K562 (cell line): ENCODE measurements at places on chromosomes 7 and 10. TPM values are rescaled to one million over a fixed set of nuclear protein-coding genes. Genes with fewer than 3 reads are reported as not detected.

Gene RADIL
- polyA plus RNA-seq: 4.2 and 5.4 TPM in 2 replicates

Gene CNNM2
- 0.93 and 2.2 TPM in 2 replicates for polyA plus RNA-seq

GRCh38 chr7:124171068-124171467, 138.2 kb upstream of the TMEM229A start:
- DNase-seq: no peak

- DNase-seq: no peak
These were observed 25.7 kb downstream of the MACROH2A2 start for GRCh38 chr10:70078329-70078728.

Gene OR2A5
- not detected in 2 replicates for polyA plus RNA-seq

Gene MET
- 0.47 and 0.90 TPM in 2 replicates for polyA plus RNA-seq

GRCh38 chr10:113454341-113455061, 98.4 kb upstream of the HABP2 start:
- DNase-seq: peak; percentile 36

DNA sequence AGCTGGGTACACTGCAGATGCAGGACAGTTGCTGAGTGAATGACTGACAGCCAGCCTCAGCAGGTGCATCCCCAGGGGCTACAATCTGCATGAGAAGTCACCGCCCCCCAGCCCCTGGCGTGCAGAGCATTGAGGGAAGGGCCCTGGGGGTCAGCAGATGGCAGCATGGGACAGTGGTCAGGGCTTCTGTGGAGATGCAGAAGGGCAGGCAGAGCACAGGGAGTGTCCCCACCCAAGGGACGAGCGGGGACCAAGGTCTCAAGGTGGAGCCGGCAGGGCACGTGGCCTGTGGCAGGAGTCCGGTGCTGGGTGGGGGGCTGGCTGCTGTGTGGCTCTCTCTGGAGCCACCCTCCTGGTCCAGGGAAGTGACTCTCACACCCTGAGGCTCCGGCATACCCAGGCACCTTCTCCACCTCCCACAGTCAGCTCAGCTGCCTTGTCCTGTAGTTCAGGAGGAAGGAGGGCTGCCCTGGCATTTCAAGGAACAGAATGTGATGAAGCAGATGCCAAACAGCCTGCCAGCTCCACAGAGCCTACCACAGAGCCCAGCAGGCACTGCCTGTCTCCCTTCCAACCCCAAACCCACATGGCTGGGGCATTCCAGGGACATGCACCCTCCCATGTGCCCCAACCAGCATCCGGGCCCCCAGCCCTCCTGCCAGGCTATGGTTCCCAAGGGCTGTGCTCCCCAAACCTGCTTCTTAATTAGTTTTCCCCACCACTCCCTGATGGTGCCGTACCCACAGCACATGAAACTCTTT, 114.5 kb downstream of the TMEM130 start:
- DNase-seq: no peak

GRCh38 chr10:130817046-130817624, 494.4 kb downstream of the TCERG1L start:
- DNase-seq: no peak

Gene SFXN2
- polyA plus RNA-seq: 13.9 and 23.3 TPM in 2 replicates

GRCh38 chr10:88346144-88346977, 236.8 kb downstream of the RNLS start:
- DNase-seq: no peak

DNA sequence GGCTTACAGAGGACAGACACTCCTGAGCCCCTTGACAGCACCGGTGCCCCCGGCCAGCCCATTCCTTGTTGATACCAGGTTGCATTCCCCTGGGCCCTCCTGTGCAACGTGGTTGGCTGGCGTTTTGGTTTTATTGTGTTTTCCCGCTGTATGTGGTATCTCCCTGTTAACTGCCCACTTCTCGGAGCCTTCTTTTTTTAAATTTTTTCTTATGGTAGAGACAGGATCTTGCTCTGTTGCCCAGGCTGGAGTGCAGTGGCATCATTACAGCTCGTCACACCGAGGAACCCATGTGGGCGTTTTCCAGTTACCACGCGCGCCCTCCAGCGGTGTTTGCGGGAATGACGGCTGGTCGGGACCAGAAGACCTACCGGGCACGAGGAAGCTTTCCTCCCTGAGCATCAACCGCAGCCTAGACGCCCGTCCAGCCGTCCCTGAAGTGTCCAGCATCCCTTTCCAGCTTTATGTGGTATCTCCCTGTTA, 16.9 kb upstream of the ZFAND2A start:
- peak; percentile 87 for DNase-seq

Gene RBM20
- polyA plus RNA-seq: 3.7 and 4.7 TPM in 2 replicates

Gene MSMB
- 0.60 TPM in 1 of 2 replicates, not detected in the other for polyA plus RNA-seq

Gene NUTM2E
- polyA plus RNA-seq: 0.08 TPM in 1 of 2 replicates, not detected in the other

DNA sequence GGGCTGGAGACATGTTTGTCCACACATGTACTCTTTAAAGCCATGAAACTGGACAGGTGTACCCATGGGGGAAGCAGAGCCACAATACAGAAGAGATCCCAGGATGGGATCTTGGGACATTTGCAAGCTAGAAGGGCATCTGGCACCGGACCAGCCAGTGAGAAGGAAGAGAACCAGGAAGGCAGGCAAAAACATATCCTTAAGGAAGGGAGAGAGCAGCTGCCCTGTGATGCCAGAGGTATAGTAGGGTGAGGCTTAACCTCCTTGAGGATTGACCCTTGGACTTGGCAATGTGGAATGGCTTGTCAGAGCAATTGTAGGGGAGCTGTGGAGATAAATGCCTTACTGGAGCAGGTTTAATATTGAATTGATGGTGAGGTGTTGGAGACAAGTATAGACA, 17.9 kb upstream of the SUV39H2 start:
- DNase-seq: no peak

Gene CDHR3
- polyA plus RNA-seq: 0.19 and 0.30 TPM in 2 replicates

Gene TSPAN12
- 0.53 and 1.7 TPM in 2 replicates for polyA plus RNA-seq

DNA sequence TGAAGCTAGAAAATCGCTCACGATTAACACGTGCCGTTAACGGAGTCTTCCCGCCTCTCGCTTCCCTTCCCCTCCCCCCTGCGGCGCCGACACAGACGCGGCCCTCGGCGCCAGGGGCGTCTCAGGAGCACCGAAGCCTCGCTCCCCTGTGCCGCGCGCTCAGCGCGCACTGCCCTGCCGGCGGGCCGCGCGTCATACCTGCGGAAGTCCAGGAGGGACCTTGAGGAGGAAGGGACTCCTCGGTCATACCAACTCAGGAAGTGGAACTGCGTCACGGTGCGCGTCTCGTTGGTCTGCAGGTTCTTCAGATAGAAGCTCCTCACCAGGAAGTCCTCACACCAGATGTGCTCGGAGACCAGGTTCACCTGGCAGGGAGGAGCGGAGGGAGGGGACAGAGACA, 239.6 kb downstream of the DNAJB6 start:
- DNase-seq: no peak

Gene NPFFR1
- not detected in 2 replicates for polyA plus RNA-seq

DNA sequence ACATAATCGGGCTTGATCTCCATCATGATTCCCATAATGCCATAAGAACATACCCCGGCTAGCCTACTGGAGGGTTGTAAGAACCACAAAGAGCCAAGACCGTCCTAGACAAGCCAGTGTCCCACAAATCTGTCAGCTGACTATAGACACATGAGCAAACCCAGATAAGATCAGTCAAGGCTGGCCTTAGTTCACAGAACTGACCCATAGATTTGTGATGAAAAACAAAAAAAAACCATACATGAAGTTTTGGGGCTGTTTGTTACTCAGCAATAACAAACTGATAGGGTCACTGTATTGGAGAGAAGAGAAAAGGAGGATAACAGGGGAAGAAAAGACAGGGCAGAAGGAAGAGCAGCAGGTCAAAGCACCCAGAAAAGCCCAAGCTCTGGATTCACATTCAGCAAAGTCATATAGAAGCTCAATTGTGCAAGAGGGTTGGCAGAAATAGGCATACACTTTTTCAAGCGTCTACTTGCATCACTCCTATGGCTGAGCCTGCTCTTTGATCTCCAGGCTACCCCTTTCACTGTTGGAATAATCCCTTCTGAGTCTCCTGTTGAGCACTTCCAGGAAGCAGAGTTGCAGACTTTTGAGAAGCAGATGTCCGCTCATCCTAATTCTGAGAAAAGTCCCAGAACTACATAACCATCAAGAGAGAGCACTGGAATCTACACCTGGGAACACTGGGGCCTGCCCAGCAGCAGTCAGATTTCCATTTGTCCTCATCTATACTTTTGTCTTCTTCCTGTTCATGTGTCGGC, 122.0 kb upstream of the HABP2 start:
- no peak for DNase-seq

- no peak for DNase-seq
These were observed 811 bp downstream of the SLIT1 start for GRCh38 chr10:97184971-97185325.
